ENCODE measurements at places on chromosomes 2 and 18.

DNA sequence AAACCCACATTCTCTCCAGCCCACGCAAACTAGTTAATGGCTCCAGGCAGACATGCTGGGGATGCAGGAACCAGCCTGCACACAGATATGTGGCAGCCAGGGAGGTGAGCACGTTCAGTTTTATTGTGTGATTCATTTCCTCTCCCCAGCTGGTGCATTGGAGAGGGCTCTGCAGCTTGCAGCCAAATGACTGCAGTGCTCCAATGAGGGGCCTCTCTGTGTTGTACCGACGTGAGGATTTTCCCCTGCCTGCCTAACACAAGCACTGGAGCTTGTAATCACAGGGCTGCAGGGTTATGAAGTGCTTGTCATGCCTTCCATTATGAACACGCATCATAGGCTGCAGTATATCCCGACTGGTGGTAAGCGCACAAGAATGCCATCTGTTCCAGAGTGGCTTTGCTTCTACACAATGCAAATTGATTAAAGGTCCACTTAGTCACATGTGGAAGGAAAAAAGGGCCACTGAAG is 92.3 kb upstream of the THUMPD2 start:
- DNase-seq: no peak

DNA sequence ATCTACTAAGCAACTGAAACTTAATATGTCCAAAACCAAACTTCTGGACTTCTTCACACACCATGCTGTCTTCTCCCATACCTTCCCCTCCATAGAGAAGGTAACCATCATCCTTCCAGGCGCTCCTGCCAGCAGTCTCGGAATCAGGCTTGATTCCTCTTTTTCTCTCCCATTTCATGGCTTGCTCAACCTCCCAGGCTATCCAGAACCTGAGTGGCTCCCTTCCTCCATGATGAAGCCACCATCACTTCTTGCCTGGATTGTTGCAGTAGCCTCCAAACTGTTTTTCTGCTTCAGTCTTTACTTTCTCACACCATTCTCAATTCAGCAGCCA is 40.1 kb upstream of the NDUFV2 start:
- DNase-seq: no peak

DNA sequence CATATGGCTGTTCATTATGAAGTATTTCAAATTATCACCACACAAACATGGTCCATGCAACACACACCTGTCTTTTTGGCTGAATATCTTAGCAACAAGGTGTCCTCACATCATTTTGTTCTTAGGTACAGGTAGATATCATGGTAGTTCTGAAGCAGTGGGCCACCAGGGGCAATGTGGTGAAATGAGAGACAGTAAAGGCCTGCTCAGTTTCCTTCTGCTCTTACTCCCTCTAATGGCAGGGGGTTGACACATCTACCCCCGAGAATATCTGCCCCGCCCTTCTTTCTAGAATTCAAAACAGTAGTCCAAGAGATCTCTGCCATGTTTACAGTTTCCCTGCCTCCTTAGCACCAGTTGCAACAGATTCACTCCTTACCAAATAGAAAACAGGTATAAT is 147.0 kb upstream of the KLHL14 start:
- no peak for DNase-seq

GRCh38 chr2:177759443-177759842 is 313.1 kb downstream of the PDE11A start:
- DNase-seq: no peak

GRCh38 chr2:86201671-86202335 is 2.5 kb downstream of the MRPL35 start:
- DNase-seq: no peak

GRCh38 chr2:37720533-37721200 is 49.2 kb upstream of the CDC42EP3 start:
- no peak for DNase-seq

DNA sequence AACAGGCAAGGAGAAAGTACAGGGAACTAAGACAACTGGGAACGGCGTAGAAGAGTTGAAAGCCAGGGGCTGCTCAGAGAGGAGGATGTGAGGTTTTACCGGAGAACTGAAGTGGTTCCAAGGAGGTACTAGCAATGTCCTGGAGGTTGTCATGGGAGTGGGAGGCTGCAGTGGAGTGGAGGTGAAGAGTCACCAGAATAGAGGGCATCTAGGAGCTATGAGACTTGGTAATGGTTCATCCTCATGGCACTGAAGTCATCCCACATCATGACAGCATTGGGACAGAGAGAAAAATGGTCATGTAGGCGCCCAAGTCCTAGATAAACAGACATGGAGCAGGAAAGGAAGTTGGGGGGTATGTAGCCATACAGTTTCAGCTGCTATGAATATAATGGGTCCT is 26.3 kb downstream of the MRPL33 start:
- DNase-seq: no peak

GRCh38 chr2:112140205-112140802 is 2.1 kb downstream of the FBLN7 start:
- DNase-seq: no peak

- DNase-seq: no peak
Observed at GRCh38 chr18:3626929-3627458, 177.0 kb downstream of the TGIF1 start.

DNA sequence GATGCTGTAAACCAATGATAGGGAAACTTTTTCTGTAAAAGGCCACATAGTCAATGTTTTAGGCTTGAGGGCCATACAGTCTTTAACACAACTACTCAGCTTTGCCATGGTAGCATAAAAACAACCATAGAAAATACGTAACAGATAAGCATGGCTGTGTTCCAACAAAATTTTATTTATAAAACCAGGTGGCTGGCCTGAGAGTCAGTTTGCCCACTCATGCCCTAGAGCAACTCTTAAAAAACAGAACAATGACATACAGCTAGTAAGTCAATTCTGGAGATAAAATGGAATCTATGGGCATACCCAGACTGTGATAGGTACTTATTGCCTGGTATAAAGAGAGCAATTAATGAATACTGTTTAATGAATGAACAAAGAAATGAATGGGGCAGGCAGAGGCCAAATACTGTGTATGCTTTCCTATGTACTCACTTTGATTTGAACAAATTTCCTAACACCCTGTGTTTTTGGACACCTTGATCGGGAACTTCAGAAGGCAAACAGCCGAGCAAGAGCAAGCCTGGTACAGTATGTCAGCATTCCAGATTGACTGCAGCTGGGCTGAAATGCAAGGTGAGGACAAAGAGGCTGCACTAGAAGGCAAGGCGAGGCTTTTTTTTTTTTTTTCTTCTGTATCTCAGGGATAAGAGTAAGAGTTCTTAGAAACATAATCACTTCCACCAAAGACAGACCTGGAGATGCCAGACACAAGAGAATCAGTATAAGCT is 315.3 kb downstream of the CLIP4 start:
- DNase-seq: no peak

GRCh38 chr2:178747767-178748166 is 59.5 kb downstream of the TTN start:
- no peak for DNase-seq

DNA sequence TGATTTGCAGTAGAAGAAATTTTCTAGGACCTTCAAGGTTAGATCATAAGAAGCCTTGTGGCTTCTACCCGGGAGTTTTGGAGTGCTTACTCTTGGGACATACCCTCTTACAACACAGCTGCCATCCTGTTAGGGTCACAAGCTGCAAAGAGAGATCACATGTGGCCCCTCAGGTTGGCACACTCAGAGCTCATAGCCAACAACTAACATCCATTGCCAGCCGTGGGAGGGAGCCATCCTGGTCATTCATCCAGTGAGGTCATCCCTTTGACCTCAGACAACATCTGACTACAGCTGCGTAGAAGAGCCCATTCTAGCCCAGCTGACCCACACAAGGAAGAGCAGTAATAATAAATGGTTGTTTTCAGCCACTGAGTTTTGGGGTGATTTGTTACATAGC is 76.9 kb upstream of the NABP1 start:
- DNase-seq: no peak

GRCh38 chr18:22899421-22899820 is 33.7 kb upstream of the RBBP8 start:
- DNase-seq: no peak

DNA sequence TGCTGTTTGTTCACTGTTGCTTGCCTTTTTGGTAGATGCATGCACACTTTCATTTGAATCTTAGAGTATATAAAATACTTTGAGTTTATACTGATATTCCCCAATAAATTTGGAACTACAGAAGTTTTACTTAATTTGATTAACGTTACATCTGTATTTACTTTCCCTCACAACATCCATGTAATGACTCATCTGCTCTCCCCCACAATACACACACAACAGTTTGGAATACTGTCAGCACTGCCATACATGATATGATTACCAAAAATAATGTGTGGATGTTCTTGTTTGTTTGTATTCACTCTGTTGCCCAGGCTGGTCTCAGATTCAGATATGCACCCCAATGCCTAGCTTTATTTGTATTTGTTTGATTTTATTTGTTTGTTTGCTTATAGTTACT is 144.2 kb downstream of the WDR7 start:
- no peak for DNase-seq

Measured in stimulated activated CD4-positive, alpha-beta T cell treated with anti-CD3 and anti-CD28 coated beads, Interleukin-1b, Interleukin-23, amount 100 ng/mL, for 1 hour (primary cell).